Psoas muscle (tissue), 8 donors: ENCODE measurements at places on chromosomes 11 and 22. TPM values are rescaled to one million over a fixed set of nuclear protein-coding genes. Genes with fewer than 3 reads are reported as not detected.

- no peak overlapping the region for H3K4me3 ChIP-seq
- H3K27me3 ChIP-seq: peaks cover 10% of the 10 kb centered on the region
- no peaks in the 10 kb centered on the region for H3K4me1 ChIP-seq
- no peaks in the 10 kb centered on the region for H3K36me3 ChIP-seq
These were observed 552.8 kb upstream of the CADM1 start for GRCh38 chr11:116057000-116057399.

MEI1 gene
- total RNA-seq: not detected

DNA sequence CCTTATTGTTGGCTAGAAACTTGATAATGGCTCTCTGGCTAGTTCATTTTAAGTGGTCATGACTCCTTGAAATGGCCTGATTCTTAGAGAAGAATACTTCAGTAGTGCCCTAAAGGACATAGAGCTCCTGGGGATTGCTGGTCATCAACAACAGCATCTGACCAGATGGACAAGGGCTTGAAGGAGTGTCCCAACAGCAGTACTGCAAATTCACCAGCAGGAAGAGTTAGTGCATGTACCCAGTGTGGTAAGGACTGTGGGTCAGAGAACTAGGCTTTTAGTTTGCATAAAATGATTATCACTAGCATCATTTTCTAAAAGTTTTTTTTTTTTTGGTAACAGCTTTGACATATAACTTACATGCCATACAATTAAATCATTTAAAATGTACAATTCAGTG is 39.5 kb upstream of the CUL5 start:
- H3K27ac ChIP-seq: no peak overlapping the region
- DNase-seq: no peak
- no peaks in the 10 kb centered on the region for H3K27me3 ChIP-seq
- H3K4me1 ChIP-seq: no peaks in the 10 kb centered on the region
- no peak overlapping the region for H3K4me3 ChIP-seq
- H3K36me3 ChIP-seq: no peaks in the 10 kb centered on the region

- no peak overlapping the region for H3K4me3 ChIP-seq
- no peaks in the 10 kb centered on the region for H3K36me3 ChIP-seq
- DNase-seq: no peak
- H3K27ac ChIP-seq: no peak overlapping the region
- H3K4me1 ChIP-seq: no peaks in the 10 kb centered on the region
- H3K27me3 ChIP-seq: no peaks in the 10 kb centered on the region
These were observed 566.9 kb upstream of the ANO5 start for GRCh38 chr11:21625982-21626381.

CABP4 gene
- total RNA-seq: 0.93 TPM

DEPDC7 gene
- total RNA-seq: 3.2 TPM

DNA sequence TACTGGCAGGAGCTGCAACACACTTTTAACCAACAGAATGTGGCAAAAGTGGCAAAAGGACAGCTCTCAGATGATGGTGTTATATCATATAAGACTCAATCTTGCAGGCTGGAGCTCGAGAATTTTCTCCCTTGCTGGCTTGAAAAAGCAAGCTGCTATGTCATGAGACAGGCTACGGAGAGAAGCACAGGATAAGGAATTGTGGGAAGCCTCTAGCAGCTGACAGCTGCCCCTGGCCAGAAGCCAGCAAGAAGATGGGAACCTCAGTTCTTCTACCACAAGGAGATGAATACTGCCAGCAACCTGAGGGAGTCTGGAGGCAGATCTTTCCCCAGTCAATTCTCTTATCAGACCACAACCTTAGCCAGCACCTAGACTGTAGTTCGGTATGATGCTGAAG is 24.6 kb downstream of the FXYD6 start:
- no peak for DNase-seq
- H3K36me3 ChIP-seq: no peaks in the 10 kb centered on the region
- H3K27ac ChIP-seq: no peak overlapping the region

GRCh38 chr22:43018615-43019014 is 3.7 kb upstream of the PACSIN2 start:
- peaks cover 4% of the 10 kb centered on the region for H3K4me1 ChIP-seq
- H3K4me3 ChIP-seq: no peak overlapping the region
- H3K36me3 ChIP-seq: no peaks in the 10 kb centered on the region

WNT11 gene
- total RNA-seq: 13.0 TPM

DNA sequence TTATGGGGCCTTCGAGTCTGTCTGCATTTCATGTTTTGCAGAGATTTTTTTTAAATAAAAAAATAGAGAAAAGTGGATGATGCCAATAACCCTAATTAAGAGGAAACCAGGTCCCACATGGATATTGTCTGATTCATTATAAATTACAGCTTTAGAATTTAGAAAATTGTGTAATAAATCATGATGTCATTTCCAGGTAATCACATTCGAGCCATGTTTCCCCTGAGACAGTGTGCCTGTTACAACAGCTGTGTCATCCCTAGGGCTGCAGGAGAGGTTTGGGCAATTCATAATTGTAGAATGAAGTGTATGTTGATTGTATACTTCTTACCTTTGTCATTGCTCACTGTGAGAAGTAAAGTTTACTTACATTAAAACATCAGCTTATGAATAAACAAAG is 38.3 kb downstream of the NCAM1 start:
- no peak for DNase-seq
- H3K27me3 ChIP-seq: no peaks in the 10 kb centered on the region

GRCh38 chr11:57111619-57112018 is 70.1 kb upstream of the LRRC55 start:
- no peaks in the 10 kb centered on the region for H3K36me3 ChIP-seq
- H3K27me3 ChIP-seq: no peaks in the 10 kb centered on the region
- no peaks in the 10 kb centered on the region for H3K4me1 ChIP-seq
- DNase-seq: no peak

GLYATL1B gene
- total RNA-seq: not detected

GRCh38 chr11:61162092-61162941 is 1.1 kb upstream of the VPS37C start:
- peaks cover 35% of the 10 kb centered on the region for H3K4me1 ChIP-seq
- no peaks in the 10 kb centered on the region for H3K36me3 ChIP-seq
- no peaks in the 10 kb centered on the region for H3K27me3 ChIP-seq
- peak overlapping the region; percentile 90 for H3K4me3 ChIP-seq
- DNase-seq: no peak
- H3K27ac ChIP-seq: peak overlapping the region; percentile 98

- H3K27me3 ChIP-seq: no peaks in the 10 kb centered on the region
- no peak overlapping the region for H3K27ac ChIP-seq
- no peak for DNase-seq
- H3K4me1 ChIP-seq: no peaks in the 10 kb centered on the region
- no peaks in the 10 kb centered on the region for H3K36me3 ChIP-seq
These were observed 13.4 kb upstream of the CAT start for GRCh38 chr11:34425360-34425759.
